CD4-positive, alpha-beta T cell treated with Interleukin-6 at 100 ng/mL for 8 hours (primary cell): ENCODE measurements at places on chromosomes 2 and 18.
A peak's percentile ranks its signal among the peaks of the same experiment; 100 is the strongest.

DNA sequence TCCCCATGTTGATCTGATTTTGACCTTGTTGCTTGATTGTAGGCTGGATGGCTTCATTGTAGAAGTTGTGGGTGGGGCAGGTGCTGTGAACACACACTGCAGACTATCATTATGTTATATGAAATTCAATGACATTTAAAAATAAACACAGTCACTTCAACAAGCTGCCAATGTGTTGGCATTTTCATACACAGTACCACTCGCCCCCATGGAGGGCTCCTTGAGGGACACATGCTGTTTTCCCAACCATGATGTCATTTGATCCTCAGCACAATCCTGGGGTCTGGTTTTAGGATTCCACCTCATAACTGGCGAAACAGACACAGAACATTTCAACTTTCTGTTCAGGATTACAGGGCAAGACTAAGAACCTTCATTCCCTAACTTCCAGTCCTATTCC, 86.9 kb downstream of the ZCCHC2 start:
- DNase-seq = no peak

DNA sequence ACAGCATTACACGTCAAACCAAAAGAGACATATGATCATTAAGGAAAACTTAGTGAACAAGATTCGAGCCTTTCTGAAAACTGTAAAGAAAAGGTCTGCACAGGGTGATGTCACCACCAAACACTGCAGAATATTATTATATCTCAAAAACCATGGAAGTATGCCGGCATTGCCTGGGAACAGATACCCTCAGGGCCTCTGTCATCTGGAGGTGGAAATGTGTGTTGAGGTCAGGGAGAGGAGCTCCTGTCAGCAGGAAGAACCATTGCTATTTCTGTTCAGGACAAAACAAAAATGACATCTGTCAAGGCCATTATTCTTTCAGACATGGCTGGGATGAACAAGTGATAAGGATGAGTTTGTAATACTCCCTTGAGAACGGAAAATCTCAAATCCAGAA, 365.9 kb upstream of the TRIB2 start:
- DNase-seq = no peak

GRCh38 chr2:95569170-95569569, 22.6 kb upstream of the TRIM43 start:
- DNase-seq = no peak

- no peak for DNase-seq
These were observed 52.0 kb upstream of the UBXN4 start for GRCh38 chr2:135689679-135690078.

- no peak for DNase-seq
These were observed 37.5 kb upstream of the SERPINB2 start for GRCh38 chr18:63850020-63850419.

DNA sequence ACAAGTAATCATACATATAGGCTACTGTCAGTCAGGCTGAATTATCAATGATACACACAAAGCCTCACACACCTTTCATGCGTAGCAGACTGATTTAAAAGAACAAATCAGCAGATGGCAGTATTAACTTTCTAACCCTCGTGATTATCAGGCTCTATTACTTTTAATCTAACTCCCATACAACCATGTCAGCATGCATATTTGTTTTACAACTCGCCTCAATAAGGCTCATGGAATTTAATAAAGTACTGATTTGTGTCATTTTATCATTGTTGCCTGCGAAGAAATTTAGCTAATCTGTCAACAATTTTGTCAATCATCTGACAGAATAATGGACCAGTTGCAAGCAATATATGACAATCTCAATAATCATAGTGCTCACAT, 82.8 kb downstream of the SLC25A12 start:
- DNase-seq = peak; percentile 3

GRCh38 chr18:5510135-5510846, 33.5 kb downstream of the EPB41L3 start:
- no peak for DNase-seq
